Breast epithelium (tissue), 4 donors: ENCODE measurements at places on chromosomes 2 and 18. TPM values are rescaled to one million over a fixed set of nuclear protein-coding genes. Genes with fewer than 3 reads are reported as not detected.

DNA sequence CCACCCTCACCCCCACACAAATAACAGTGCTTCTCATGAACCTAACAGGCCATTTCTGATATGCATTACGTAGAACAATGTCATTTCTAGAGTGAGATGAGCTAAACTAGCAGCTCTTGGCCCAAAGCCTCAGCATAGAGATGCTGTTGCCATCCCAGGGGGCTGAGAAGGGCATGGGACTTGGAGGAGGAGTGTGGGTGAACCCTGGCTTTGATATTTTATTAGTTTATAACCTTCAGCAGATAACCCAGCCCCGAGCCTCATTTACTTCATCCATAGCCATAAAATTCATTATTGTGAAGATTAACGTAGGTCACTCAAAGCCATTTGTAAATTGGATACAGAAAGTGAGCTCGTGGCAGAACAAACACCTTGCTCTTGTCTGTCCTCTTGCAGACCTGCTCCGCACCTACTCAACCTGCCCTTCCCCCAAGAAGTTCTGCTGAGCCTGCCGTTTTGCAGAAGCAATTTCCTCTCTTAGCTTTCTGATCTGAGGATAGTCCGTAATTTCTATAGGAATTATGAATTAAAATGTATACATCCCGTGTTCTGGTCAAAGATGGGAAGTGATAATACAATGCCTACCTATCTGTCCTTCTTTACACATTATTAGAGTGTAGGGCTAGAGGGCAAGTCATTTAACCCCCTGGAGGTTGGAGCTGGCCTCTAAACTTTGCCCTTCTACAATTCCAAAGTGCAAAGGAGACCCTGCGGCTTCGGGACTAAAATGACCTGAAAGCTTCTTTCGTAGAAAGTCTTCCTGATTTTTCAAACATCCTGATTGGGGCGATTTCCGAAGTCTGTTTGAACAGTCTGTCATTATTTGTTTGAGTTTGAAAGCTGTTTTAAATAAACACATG, 187.4 kb downstream of the BCL2 start:
- no peak for DNase-seq
- no peak overlapping the region for H3K4me3 ChIP-seq
- no peaks in the 10 kb centered on the region for H3K36me3 ChIP-seq
- H3K27me3 ChIP-seq: no peaks in the 10 kb centered on the region
- peak overlapping the region; percentile 62 for H3K27ac ChIP-seq
- peaks cover 7% of the 10 kb centered on the region for H3K4me1 ChIP-seq

DNA sequence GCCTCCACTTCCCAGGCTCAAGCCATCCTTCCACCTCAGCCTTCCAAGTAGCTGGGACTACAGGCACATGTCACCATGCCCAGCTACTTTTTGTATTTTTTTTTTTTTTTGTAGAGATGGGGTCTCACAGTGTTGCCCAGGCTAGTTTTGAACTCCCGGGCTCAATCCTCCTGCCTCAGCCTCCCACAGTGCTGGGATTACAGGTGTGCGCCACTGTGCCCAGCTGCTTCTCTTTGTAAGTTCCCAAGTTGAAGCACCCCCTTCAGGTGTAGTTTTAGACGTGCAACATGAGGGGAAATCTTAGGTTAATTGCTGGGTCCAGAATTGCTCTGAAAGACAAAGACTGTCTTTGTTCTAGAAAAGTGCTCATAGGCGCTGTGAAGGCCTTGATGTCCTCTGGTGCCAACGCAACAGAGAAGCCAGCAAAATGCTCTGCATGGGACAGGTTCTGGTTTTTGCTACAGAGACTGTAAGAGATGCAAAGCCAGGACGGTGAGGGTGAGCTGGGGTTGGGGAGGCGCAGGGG, 46.6 kb downstream of the RRM2 start:
- no peaks in the 10 kb centered on the region for H3K4me1 ChIP-seq
- H3K27ac ChIP-seq: no peak overlapping the region
- DNase-seq: no peak
- H3K4me3 ChIP-seq: no peak overlapping the region
- no peaks in the 10 kb centered on the region for H3K27me3 ChIP-seq
- no peaks in the 10 kb centered on the region for H3K36me3 ChIP-seq

GRCh38 chr18:4549164-4549872, 94.2 kb upstream of the DLGAP1 start:
- H3K4me1 ChIP-seq: no peaks in the 10 kb centered on the region
- DNase-seq: no peak
- no peak overlapping the region for H3K27ac ChIP-seq
- no peaks in the 10 kb centered on the region for H3K36me3 ChIP-seq

SOCS6 gene
- 32.9 TPM for total RNA-seq

CHRND gene
- not detected for total RNA-seq

PDE11A gene
- total RNA-seq: 2.2 TPM

DNA sequence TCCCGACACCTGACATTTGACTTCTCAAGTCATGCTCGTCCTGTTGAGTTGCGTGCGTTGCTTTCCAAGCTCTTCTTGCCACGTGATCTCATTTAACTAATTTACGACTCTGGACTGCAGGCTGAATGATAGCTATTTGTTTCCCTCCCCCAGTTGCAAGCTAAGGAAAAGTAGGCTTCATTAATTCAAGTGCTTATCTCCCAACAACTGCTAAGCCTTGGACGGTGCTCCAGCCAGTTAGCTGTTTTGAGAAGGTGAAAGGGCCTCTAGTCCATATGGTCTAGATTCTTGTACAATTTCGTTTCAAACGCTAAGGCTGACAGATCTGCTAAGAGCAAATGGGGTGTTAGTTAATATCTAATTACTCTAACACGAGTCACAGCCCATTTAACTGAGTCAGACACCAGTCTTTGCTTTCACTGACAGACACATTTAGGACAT, 21.1 kb downstream of the GPR45 start:
- no peak for DNase-seq
- no peaks in the 10 kb centered on the region for H3K4me1 ChIP-seq
- no peaks in the 10 kb centered on the region for H3K27me3 ChIP-seq
- H3K27ac ChIP-seq: no peak overlapping the region
- H3K4me3 ChIP-seq: no peak overlapping the region
